Right ventricle myocardium superior (tissue), 1 donor: ENCODE measurements at places on chromosomes 16 and 17. TPM values are rescaled to one million over a fixed set of nuclear protein-coding genes. Genes with fewer than 3 reads are reported as not detected.

The BPTF gene
- total RNA-seq: 68.7 TPM

DNA sequence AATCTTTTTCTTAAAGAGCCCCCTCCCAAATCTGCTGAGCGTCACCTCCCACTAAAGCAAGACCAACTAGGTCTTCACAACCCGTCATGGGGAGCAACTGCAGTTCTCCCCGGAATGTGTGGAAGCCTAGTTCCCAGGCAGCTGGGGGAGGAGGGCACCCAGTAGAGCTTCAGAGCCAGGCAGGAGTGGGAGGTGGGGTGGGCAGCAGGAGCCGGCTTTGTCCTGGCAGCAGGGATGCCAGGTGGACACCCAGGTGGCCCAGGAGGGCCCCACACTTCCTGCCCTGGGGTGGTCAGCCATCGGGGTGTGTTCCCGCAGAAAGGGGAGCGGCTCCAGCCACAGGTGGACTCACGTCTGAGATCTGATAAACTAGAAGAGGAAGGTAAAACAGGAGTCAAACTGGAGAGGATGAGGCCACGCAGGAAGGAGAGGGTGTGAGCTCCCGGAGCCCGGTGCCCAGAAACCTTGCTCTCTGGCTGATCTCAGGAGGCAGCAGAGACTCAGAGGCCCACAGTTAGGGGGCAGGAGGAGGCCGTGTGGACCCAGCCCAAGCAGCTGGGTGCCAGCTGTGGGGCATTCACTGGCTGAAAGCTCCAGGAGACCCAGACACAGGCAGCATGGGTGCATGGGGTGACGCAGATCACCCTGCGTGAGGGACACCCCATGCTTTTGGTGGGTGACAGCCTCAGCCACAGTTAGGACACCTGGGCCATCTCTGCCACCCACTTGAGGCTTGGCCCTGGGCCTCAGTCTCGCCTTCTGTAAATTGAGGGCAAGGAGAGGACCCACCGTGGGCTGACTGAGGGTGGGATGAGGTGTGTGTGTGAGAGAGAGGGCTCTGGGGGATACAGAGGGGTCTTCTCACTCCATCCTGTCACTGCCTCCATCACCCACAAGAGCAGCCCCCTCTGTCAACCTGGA is 260.8 kb upstream of the TNRC6C start:
- no peak for DNase-seq

DNA sequence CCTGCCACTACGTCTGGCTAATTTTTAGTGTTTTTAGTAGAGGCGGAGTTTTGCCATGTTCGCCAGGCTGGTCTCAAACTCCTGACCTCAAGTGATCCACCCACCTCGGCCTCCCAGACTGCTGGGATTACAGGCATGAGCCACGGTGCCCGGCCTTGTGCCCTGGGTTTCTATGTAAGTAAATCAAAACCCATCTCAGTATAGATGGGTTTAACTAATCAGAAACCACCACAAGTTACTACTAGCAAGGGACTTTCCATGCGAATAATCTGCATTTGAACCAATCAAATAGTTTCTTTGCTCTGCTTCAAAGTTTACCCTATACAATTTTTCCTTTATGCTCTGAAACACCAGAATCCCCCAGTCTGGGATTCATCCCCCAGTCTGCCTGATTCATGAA is 16.5 kb upstream of the EIF1 start:
- no peak for DNase-seq

DNA sequence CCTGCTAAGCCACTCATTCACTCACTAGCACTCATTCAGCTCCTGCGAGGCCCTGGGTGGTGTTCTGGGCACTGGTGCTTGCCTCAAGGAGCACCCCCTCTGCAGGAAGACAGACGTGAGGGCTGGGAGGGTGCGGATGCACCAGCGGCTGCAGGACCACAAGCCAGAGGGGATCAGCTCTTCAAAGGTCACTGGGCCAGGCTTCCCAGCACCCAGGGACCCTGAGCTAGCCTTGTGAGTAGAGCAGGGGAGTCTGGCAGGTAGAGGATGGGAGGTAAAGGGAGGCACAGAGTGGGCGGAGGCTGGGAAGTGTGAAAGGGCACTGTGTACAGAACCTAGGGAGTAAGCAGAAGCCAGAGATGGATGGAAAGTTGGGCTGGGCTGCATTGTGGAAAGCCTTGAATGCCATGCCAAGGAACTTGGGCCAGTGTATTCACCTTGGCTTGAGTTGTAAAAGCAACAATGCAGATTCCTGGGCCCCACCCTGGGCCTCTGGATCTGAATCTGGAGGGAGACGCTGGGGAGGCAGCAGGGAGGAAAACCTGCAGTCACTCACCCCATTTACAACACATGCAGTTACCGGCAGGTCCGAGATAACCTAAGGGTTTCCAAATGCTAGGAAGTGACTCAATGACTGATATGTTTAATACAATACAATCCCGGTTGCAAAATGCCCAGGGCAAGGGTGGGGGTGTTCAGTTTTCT is 1.7 kb downstream of the IL4R start:
- peak; percentile 67 for DNase-seq

The KRTAP4-3 gene
- not detected for total RNA-seq

- DNase-seq: no peak
Measured at GRCh38 chr17:51819341-51820219, 338.9 kb downstream of the CA10 start.

DNA sequence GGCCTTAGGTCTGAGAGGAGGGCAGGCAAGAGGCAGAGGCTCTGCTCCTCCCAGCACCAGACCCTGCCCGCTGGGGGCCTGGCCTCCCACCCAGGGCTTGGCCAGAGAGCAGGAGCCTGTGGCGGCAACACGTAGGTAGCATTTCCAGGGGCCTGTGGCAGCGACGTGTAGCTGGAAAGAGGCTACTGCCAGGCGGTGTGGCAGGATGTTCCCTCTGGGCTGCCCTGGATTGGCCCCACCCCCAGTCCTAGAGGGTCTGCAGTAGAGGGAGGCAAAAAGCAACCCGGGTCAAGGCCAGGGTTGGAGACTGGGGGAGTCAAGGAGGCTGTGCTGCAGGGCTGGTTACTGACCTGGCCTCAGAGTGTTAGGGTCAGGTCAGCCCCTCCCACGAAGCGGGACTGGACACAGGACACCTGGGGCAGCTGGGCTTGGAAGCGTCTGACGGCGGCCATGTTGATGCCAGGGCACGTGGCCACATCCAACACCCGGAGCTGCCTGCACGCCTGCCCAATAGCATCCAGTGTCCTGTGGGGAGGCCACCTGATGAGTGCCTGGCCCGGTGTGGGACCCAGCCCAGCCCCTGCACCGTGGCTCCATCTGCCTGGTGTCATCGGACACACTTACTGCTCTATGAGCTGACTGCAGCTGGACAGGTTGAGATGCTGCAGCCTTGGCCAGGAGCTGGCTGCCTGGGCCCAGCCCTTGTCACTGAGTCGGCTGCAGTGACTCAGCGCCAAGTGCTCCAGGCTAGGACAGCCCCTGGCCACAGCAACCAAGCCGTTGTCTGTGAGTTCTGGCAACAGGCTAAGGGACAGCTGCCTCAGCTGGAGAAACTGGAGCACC is 8.5 kb downstream of the ELMO3 start:
- DNase-seq: no peak

GRCh38 chr17:924711-925475 is 54.7 kb downstream of the NXN start:
- DNase-seq: no peak

The PROCA1 gene
- 1.3 TPM for total RNA-seq

GRCh38 chr17:18008496-18009268 is 30.3 kb downstream of the ATPAF2 start:
- DNase-seq: no peak

DNA sequence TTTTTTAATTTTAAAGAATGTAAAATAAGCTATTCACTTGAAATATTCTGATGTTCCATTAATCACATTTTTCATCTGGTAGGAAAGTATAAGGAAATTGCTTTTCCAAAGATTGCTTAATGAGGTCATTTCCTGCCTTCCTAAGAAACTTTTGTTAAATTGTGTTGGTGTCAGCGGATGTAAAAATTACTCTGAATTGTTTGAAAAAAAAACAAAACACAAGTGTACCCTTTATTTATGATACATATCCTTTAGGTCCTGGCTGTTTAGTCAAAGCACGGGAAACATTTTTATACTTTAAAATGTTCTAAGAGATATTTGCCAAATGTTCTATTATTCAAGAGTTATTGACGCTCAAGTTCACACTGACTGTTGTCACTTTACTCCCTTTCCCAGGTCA is 1357.4 kb upstream of the GOT2 start:
- DNase-seq: no peak

- DNase-seq: peak; percentile 71
Measured at GRCh38 chr17:35774499-35774898, 13.8 kb downstream of the C17orf50 start.

The SLC12A3 gene
- total RNA-seq: not detected

GRCh38 chr17:74128456-74129211 is 74.8 kb upstream of the RPL38 start:
- no peak for DNase-seq

DNA sequence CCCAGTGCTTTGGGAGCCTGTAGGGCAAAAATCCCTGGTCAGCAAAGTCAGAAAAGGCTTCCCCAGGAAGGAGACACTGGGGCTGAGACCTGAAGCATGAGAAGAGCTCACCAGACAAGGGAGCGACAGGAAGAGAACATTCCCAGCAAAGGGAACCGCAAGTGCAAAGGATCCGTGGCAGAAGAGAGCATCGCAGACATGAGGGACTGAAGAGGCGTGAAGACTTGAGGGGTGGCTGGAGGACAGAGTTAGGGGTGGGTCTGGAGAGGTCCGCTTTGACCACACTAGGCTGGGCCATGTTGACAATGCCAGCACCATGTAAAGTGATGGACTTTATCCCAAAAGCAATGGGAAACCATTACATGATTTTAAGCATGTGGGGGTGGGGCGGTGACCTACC is 128.1 kb upstream of the IRX3 start:
- DNase-seq: no peak

DNA sequence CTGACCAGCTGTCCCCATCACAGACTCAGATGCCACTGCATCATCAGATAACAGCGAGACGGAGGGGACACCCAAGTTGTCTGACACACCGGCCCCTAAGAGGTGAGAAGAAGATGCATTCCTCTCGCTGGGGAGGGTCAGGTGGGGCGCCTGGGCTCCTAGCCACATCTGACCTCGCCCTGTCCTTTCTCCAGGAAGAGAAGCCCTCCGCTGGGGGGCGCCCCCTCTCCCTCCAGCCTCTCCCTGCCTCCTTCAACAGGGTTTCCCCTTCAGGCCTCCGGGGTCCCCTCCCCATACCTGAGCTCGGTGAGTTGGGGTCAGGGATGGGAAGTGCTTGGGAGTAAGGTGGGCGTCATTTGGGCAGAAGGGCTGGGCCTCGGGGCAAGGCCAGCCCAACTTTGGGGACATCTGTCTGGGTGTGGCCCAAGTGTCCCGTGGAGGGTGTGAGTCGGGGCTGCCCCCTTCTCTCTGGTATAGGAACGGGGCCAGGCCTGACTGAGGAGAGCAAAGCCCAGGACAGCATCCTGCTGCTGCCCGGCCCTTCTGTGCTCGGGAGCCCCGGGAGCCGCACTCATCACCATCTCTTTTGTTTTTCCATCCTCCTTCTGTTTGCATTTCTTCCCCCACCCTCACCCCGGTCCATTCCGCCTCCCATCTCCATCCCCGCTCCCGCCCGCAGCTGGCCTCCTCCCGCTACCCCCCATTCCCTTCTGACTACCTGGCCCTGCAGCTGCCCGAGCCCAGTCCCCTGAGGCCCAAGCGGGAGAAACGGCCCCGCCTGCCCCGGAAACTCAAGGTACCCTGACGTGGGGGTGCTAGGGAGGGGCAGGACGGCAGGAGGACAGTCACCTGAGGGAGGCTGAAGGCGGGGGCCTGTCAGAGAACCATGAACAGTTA is 4.9 kb downstream of the INO80E start:
- DNase-seq: peak; percentile 28

GRCh38 chr17:77417575-77417974 is 276.8 kb downstream of the SEC14L1 start:
- DNase-seq: no peak

- DNase-seq: no peak
Measured at GRCh38 chr17:6408276-6408675, 26.6 kb downstream of the AIPL1 start.

DNA sequence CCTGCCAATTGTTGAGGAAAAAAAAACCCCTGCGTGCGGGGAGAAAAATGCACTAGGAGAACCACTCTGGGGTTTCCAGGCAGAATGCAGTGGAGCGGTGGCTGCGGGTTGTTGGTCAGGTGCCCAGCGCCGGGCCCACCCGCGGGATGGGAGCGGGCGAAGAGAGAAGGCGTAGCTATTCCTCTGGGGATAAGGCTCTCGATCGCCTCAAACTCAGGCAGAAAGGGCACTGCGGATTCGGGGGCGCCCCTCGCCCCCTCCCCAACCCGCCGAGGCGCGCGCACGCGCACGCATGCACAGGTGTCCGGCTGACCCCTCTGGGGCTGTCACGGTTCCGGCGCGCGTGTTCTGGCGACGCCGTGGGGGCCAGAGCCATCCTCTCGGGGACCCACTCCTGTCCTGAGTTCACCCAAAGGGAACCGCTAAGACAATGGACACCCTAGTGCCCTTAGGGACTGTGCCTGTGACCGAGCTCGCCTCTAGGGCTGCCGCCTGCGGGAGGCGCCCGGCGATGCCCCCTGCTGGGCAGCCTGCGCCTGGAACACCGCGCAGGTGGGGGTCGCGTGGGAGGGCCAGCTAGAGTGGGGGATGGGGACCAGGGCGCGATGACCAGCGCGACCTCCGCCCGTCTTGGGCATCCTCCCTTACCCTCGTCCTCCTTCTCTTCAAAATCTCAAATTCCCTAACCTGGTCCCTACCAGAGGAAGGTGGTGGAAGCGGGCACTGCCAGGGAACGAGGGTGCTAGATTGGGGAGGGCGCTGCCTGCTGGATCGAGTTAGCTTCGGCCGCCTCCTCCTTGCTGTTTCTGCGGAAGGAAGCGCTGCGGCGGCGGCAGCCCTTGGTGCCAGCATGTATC is 14.4 kb upstream of the CBX8 start:
- DNase-seq: peak; percentile 60

The ENPP7 gene
- not detected for total RNA-seq
